Activated T-cell treated with anti-CD3 and anti-CD28 coated beads, Interleukin-2, amount 50 U/mL, for 48 hours (primary cell): ENCODE measurements at places on chromosomes 7 and 10.

DNA sequence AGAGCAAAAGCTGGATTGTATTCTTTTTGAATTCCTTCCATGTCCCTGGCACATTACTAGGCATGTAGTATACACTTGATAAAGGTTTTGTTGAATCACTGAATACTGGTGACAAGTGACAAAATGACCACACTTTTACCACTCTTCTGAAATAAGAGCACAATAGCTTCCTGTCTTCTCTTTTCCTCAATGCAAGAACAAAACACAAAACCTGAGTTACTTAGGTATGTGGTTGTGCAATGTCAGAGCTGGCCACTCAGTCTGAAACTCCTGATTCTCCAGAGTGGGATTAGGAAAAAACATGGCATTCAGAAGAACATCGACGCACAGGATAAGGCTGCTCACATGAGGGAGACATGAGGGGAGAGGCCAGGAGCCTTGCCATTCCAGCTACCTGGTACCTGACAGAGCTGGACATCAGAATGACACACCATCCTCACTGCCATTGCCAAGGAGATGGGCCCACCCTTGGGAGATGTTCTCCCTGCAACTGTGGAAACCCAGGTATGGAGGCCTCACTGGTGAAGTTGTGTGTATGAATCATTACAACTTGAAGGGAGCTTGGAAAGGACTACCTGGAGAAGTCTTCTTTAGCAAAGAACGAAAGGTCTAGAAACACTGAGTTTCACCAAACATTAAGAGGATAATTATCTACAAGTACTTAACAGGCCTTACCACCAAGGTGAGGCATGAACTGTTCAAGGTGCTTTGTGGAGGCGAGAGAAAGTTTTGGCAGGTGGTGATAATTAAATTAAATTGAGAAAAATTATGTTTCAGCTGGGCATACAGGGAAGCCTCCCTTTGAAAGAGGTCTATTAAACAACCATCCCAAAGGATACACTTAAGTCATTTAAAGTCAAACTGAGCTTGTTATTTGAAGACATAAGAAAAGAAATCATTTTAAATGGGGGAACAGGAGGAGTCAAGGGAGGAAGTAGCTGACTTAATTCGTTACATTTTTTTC, 246.5 kb upstream of the AOAH start:
- DNase-seq = no peak

GRCh38 chr7:127828843-127829500, 177.0 kb downstream of the SND1 start:
- DNase-seq = no peak

DNA sequence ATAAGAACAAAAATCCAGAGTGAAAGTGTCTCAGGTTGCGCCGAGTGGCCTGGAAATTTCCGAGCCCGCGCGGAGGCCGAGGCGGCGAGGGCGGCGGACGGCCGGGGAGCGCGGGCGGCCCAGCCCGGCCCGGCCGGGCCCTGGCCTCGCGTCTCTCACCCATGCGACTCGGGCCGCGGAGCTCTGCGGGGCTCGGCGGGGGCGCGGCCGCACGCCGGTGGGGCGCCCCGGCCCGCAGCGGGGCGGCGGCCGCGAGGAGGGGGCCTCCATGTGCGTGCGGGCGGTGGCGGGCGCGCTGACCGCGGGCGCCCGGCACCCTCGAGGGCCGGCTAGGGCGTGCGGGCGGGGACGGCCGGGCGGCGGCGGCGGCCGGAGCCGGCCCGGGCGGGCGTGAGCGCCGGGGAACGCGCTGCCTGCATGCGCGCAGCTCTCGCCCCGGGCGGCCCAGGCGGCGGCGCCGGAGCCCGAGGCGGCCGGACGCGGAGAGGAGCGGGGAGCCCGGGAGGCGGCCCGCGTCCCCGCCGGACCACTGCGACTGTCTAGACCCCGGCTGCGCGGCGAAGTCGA, 302 bp upstream of the EN2 start:
- no peak for DNase-seq

DNA sequence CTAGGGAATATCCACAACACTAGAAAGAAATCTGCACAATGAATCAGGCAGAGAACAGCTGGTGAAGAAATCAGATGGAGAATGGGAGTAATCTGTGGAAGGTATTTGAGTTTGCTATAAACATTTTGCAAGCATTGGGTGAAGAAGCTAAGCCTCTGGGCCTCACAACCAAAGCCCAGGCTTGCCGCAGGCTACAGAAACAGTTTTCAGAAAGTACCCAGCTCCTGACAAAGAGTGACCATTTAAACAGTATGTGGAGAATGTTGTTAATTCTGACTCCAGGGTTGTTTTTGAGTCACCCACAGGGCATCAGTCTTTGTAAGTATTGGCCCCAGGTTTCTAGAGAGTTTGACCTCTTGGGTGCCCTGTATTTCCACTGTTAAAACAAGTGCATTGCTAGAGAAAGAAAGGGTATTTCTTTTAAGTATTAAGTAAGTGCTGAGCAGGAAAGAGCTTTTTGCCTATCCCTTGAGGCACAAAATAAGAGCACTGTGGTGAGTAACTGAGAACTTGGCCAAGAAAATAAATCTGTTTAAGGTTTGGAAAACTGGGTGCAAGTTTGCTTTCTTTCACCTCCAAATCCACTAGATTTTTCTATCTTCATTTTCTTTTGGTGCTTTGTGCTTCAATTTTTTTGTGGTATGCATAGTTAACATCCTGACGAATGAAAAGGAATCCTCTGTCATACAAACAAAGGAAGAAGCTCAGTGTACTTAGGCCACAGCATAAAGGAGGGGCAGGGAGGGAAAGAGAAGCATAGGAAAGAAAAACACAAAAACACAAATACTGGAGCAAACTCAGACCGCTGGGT, 691.8 kb downstream of the SUGCT start:
- DNase-seq = no peak

DNA sequence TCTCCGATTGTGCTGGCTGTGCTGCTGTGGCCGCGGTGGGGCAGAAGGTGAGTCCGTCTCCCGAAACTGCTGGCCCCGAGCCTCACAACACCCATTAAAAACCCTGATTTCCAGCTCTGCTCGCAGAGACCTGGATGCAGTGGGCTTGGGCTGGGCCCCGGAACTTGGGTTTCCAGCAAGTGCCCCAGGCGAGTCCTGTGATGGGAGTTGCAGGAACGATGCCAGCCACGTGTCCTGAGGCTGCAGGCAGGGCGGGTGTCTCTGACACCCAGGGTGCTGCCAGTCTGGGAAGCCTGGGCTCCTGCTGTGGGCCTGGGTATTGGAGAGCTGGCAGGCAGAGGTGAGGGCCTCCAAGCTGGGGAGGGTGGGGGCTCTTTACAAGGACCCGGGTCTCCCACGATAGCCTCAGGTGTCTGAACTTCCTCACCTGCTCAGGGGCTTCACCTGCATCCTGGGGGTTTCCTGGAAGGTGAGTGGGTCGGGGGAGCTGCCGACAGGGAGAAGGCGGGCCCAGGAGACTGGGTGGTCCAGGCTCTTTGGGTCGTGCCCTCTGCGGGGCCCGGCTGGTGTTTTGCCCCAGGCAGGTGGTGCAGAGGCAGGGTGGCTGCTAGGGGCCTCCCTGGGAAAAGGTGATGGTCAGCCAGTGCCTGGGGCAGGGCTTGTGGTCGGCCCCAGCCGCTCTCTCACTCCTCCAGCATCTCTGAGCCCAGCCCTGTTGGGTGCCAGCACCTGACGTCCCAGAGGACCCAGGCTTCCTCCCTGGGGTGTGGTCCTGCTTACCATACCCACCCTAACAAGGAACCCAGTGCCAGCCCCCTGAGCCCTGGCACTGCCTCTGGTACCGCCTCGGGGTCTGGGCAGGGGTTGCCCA, 180.3 kb downstream of the DNAJB6 start:
- DNase-seq = peak; percentile 8

GRCh38 chr7:25578991-25579777, 350.9 kb upstream of the NPVF start:
- DNase-seq = no peak

- peak; percentile 77 for DNase-seq
These were observed 1.5 kb downstream of the IL15RA start for GRCh38 chr10:5975641-5976473.

- DNase-seq = no peak
These were observed 299.9 kb upstream of the ZMIZ1 start for GRCh38 chr10:78768876-78769275.

GRCh38 chr7:107579554-107579884, 527 bp upstream of the BCAP29 start:
- no peak for DNase-seq

DNA sequence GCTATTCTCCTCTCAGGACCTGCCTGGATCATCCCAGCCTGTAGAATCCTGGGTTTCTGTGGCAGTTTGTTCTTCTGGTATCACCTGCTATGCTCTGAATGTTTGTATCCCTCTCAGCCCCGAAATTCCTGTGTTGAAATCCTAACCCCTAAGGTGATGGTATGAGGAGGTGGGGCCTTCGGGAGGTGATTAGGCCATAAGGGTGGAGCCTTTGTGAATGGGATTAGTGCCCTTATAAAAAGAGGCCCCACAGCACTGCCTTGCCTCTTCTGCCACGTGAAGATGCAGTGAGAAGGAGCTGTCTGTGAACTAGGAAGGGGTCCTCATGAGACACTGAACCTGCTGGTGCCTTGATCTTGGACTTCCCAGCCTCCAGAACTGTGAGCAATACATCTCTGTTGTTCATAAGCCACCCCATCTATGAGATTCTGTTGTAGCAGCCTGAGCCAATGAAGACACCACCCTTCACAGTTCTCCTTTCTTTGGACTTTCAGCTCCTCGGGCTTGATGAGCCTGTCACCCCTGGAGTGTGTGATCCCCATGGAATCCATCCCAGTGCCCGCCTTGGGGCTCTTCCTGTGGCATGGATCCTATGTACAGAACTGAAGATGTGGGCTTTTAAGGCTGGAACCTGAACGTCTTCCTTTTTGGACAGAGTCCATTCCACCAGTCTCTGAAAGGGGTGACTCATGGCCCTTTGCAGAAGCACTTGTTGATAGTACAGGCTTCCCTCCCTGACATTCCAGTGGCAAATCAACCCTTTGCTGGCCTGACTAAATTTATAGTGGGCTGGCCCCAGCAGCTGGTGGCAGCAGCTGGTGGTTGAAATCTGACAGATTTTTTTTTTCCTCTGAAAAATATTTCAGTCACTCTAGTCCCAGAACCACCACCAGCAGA, 138.0 kb downstream of the TACC2 start:
- DNase-seq = no peak

DNA sequence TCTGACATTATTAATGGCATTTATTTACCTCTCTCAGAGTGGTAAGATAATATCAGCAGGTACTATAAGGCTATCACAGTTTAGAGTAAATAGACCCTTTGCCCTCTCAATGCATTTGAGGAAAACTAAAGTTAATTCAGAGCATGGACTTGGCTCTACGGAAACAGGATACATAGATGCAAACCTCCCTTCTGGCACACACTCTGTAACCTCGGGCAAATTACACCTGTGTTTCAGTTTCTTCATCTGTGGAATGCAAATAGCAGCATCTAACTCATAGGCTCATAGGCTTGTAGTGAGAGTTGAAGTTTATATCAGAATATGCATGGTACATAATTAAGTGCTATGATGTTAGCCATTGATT, 5.6 kb downstream of the RAPGEF5 start:
- DNase-seq = no peak

DNA sequence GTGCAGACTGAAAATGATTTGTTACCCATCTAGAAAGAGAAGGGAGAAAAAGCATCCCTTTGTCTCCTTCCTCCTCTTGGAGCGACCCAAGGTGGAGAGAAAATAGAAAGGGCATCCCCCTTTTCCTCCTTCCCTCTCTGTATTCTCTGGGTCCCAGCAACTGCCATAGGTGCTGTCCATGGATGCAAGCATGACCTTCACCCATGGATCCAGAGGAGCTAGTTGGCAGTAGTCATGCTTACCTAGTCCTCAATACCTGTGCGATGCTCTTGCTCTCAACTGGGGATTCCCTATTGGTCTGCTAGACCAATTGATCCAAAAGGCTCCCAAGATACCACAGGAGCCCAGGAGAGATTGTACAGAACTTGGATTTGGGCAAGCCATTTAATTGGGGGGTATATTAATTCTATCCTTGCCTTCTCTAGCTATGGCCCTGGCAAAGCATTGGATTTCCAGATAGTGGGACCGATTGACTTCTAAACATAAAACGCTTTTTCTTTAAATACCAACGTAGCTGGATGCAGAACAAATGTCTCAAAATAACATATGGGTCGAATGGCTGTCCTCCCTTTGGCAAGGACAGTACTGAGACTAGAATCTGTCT, 547.8 kb upstream of the IGFBP3 start:
- no peak for DNase-seq

DNA sequence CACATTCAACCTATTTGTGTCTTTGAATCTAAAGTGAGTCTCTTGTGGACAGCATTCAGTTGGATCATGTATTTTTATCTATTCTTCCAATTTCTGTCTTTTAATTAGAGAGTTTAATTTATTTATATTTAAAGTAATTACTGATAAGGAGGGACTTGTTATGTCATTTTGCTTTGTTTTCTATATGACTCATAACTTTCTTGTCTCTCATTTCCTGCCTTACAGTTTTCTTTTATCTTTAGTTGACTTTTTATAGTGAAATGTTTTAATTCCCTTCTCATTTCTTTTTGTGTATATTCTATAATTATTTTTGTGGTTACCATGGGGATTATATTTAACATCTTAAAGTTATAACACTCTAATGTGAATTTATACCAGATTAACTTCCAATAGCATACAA, 7.3 kb upstream of the ZNF518A start:
- DNase-seq = no peak

DNA sequence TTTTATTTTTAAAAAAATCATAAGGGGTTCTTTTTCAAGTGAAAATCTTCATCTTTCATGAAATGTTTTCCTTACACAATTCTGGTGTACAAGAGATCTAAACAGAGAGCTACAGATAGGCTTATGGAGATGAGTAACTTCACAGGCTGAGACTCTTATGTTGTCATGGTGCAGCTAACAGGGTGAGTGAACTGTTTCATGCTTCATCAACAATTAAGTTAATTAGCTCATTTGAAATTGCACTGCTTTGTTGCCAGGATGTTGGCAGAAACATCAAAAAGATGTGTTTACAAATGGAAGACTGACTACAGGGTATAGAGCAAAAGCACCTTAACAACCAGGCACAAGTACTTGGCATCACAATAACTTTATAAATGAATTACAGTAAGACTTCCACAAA, 230.8 kb downstream of the FOXP2 start:
- DNase-seq = no peak

- no peak for DNase-seq
These were observed 928.5 kb upstream of the KCND2 start for GRCh38 chr7:119344466-119344865.

- no peak for DNase-seq
These were observed 678.3 kb upstream of the LRRN3 start for GRCh38 chr7:110412614-110413013.

GRCh38 chr10:113291413-113291812, 261.4 kb upstream of the HABP2 start:
- no peak for DNase-seq

DNA sequence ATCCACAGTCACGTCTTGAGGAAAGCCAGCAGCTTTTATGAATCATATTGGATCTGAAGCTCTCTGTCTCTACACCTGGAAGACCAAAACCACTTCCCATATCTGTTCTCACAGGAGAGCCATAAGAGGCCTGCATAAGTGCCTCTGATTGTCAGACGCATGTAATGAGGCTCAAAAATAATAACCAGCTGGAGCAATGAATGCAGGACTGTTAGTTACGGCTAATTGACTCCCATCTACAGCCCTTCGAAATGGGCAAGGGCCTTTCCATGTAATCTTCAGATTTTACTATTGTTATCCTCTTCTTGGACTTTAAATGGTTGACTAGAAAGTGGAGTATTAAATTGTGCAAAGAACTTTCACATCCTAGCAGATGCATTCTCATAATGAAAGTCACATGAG, 4.4 kb upstream of the SEMA3C start:
- DNase-seq = no peak
